HCT116 (cell line): ENCODE measurements at places on chromosomes 7 and 10.

DNA sequence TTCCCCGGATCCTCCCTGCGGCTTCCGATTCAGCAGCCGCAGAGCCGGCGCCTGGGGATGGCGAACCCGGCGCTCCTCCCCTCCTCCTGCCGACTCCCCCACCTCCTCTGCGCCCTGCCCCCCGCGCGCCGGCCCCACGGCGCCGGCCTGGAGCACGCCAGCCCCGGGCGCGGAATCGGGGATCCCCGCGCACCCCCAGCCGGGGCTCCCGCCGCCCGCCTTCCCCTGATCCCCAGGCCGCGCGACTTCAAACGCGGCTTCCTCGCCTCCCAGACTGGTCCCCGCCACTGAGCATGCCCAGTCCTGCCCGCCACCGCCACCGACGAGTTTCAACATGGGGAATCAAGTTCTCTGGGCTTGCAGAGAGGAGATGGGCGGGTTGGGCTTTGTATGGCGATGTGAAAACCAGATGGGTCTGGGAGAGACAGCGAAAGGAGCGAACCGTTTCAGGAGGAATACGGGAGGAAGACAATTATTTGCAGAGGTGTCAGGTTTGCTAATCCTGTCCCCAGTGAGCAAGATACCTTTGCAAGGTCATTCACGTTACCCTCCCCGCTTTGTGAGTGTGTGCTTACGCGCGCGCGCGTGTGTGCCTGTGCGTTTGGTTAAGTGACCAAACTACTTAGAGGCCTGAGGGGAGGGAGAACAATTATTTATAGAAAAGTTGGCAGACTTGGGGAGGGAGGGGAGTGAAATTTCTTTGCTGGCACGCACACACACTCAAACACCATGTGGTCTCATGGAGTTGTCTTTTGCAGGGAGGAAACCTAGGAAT is at the start of gene PANK1:
PANK1 (minus strand) TSS at position 276 of the 775 bp plus-strand sequence. CDS start 351 bp downstream, outside the sequence.
- DNase-seq: peak; percentile 31

- DNase-seq: no peak
Measured at GRCh38 chr10:17031637-17032635, 97.7 kb downstream of the CUBN start.

DNA sequence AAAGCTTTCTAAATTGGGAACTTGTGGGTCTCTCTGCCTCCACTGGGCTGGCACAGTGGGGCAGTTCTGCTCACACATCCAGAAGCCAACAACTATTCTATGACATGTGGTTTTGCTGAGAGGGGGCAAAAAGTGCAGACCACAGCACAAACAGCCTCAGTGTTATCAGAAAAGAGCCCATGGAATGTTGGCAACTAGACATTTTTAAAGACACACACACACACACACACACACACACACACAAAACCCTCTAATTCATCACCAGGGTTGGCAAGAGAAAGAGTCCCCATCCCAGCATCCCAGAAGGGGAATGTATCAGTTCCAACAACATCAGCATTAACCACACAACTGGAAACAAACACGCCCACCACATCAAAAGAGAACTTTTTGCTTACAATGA is 117.1 kb downstream of the FGFR2 start:
- DNase-seq: no peak

- no peak for DNase-seq
Measured at GRCh38 chr7:92121681-92122080, 12.6 kb downstream of the CYP51A1 start.

GRCh38 chr7:51000956-51001355 is 218.3 kb upstream of the GRB10 start:
- no peak for DNase-seq

- DNase-seq: no peak
Measured at GRCh38 chr7:112212571-112212970, 6.1 kb downstream of the ZNF277 start.

DNA sequence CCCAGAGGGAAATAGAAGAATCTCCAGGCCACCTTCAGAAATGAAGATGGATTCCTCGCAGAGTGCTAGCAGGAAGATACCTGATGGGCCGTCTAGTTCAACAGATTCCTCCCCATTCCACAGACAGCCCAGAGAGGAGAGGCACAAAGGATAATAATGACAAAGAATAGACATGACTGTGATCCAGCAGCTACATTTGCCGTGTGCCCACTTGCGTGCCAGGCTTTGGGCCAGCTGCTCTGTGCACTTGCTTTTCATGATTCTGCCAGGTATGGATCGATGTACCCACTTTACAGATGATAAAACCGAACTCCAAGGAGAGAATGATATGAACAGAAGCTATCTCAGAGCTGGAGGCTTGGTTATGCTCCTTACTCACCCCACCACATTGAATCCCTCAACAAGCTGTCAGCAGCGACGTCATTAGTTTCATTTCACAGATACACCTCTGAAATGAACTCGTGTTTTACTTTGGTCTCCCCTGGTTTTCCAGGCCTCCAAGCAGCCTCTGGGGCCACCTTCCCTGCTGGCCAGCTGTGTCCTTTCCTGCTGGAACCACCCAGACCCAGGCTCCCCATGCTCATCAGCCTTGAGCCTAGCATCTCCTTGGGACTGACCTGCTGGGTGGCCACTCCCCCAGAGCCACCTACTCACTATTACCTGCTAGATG is 11.9 kb upstream of the WDFY4 start:
- no peak for DNase-seq

- no peak for DNase-seq
Measured at GRCh38 chr7:127759945-127760421, 108.0 kb downstream of the SND1 start.

DNA sequence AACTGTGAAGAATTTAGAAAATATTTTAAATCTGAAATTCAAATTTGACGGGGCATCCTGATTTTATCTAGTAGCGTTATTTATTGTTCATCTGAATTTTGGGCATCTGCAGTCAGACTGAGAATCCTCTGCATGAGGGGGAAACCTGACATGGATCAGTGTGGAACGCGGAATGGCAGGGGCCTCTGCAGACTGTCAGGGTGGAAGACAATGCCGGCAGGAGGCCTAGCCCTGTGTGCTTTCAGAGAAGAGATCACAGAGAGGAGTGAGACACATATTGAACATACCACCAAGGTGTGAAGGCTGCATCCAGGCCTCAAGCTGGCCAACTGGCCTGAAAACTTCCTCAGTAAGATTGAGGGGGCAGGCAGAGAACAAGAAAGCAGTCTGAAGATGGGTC is 921.1 kb upstream of the GHITM start:
- DNase-seq: no peak

GRCh38 chr7:73448609-73449008 is 15.0 kb downstream of the FZD9 start:
- no peak for DNase-seq

DNA sequence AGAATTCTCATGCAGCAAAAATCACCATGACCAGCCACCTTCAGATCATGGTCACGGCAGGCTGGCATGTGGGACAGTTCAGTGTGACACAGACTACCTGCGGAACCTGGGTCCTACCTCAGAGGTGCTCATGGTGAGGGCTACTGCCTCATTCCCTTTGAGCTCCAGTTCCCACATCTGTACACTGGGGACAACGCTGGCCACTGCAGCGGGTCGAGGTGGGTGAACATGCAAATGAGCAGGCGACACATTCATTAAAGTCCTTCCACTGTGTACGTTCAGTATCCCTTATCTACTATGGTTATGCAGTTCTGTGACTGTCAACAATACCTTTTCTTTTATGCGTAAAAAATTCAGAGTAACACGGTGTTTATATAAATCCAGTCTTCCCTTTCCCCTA is 218.7 kb upstream of the AOAH start:
- no peak for DNase-seq

GRCh38 chr7:422886-423225 is 96.8 kb downstream of the PDGFA start:
- DNase-seq: no peak

DNA sequence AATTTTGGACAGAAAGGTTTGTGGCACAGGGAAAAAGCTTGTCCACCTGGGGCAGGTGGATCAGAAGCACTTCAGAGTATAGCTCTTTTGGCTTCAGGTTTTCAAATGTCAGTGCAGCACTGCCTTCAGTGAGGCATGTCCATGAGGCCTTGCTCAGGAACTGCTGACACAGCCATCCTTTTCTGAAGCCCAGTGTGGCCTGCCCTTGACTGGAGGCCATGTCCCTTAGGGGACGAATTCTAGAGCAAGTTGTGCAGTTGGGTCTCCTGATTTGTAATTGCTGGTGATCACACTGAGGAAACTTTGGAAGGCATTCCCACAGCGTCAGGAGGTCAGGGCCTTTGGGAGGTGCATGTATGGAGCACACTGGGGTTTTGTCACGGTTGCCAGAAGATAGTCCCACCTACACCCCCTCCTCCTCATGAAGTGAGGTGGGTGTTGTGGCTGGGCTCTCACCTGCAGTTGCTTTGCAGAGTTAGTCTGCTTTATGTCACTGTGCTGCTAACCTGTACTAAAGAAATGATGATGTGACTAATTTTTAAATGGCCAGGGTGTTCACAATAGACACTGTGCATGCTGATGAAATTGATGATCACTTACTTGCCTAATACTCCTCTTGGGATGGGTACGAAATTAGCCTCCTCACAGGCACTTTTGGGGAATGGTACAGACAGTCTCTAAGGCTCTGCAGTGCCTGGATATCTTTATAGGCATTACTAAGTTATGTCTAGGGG is 41.7 kb downstream of the OGDH start:
- no peak for DNase-seq

DNA sequence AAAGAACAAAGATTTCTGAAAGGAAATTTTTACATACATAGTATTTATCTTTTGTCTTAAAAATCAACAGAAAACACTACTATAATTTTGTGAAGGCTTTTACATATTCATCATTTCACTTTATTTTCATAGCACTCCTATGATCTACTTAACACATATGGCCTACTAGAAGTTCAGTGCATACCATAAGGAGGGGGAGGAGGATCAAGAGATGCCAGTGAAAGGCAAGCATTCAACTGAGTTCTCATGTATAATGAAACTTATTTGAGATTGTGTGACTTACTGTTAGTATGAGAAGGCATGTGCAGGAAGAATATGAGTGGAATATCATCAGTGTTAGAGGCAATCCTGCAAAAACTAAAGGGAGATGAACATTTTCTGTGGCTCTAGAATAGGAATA is 10.6 kb downstream of the BRAF start:
- no peak for DNase-seq

DNA sequence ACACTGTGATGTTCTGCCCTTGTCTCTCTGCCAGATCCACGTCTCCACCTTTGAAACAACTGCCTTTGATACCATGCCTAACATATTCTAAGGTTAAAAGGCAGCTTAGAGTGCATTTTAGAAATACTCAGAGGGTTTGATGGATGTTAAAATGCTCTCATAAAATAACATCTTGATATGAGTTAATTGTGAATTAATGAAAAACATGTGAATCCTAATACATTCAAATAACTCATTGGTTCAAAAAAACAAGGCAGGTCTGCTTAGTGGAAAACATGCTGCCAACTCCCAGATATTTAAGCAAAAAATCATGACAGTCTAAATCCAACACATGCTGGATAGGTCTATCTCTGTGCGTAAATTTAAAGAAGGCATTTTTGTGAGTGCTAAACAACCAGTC is 291.8 kb downstream of the AHR start:
- DNase-seq: no peak

DNA sequence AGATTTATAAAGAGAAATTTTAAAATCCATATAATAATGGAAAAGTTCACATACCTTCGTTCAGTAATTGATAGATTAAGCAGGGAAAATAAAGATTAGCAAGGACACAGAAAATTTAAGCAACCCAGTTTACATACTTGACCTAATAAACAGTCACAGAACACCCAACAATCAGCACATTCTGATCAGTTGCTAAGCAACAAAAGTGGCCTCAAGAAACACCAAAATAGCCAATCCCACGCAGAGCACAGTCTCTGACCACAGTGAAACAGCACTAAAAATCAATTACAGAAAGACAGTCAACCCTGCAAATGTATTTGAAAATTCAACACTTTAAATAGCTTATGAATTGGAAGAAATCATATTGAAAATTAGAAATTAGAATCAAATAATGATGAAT is 39.3 kb upstream of the DRGX start:
- DNase-seq: no peak

GRCh38 chr10:98460837-98461499 is 14.2 kb upstream of the HPS1 start:
- peak; percentile 75 for DNase-seq

DNA sequence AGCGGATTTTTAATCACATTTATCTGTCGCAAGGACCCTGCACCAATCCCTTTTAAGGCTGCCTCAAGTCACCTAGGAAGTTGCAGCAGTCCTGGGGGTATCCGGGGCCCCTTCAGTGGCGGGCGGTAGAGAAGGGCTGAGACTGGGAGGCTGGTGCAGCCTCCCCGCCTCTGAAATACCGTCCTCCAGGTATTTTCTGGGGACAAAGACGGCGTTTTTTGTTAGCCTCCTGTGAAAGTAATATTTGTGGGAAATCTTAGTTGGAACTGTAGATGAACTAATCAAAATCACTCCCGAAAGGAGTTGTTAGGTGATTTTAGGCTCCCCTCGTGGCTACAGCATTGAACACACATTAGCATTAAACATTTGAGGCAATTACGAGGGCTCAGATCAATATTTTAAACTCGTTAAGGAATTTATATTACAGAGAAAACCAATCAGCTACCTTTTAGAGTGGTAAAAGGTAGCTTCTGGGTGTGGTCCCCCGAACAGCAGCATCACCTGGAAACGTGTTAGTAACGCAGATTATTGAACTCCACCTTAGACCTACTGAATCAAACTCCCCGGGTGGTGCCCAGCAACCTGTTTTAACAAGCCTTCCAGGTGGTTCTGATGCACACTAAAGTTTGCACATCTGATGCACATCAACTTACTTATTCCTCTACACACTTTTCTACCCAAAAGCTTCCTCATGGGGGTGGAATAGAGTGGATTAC is 530 bp upstream of the ANXA7 start:
- DNase-seq: no peak

GRCh38 chr10:109593682-109594081 is 329.6 kb downstream of the XPNPEP1 start:
- DNase-seq: no peak

- no peak for DNase-seq
Measured at GRCh38 chr10:124225467-124226270, 132.3 kb upstream of the CHST15 start.

DNA sequence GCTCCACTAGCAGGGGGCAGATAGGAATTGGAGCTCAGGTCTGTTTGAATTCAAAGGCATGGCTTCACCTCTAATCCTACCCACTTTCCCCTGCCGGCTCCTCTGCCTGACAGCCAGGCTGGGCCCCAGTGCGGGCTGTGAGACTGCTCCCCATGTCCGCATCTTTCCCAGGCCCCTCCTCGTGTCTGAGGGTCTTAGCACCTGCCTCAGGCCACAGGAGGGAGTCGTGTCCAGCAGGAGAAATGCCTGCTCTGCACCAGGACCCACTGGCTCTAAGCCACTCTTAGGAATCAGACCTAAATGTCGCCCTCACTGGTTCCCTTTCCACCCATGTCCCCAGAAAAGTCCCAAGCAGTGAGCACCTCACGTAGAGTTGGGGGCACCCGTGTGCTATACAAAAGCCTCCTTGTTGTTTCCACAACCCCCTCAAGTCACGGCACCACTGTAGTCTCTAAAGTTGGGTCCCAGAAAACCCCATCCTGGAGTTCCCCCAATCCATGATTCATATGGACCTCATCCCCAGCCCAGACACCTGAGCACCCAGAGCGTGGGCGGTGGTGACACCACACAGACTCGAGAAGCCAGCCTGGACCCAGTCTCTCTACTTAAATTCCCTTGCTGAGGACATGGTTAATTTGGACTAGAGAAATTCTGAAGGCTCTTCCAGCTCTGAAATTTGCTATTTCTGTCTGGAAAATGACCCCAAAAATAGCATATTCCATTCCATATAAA is 466.4 kb upstream of the ZMIZ1 start:
- DNase-seq: no peak
